ENCODE measurements at places on chromosomes 3 and 15. TPM values are rescaled to one million over a fixed set of nuclear protein-coding genes. Genes with fewer than 3 reads are reported as not detected.

GRCh38 chr15:45376300-45376928, 1.9 kb downstream of the GATM start:
- DNase-seq, result no peak

TFDP2 gene
- total RNA-seq, result 29.4 TPM

DNA sequence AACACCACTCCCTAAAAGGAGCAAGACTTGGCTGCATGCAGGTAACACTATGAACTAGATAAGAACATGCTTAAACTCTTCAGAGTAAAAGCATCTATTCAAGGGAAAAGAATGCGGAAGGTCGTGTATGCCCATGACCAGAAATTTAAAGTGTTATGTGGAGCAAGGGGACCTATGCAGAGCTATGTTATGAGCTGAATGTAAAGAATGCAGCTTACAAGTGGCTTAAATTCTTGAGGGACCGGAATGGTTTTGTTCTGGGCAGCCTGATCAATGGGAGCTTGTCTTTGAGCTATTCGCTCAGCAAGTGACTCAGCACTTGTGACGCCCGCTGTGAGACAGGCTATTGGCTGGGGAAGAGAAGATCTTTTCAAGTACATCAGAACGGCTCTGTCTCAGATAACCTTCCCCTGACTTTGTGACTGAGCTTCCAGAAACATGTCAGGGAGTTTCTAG, 367.5 kb upstream of the THBS1 start:
- peak; percentile 69 for DNase-seq

DNA sequence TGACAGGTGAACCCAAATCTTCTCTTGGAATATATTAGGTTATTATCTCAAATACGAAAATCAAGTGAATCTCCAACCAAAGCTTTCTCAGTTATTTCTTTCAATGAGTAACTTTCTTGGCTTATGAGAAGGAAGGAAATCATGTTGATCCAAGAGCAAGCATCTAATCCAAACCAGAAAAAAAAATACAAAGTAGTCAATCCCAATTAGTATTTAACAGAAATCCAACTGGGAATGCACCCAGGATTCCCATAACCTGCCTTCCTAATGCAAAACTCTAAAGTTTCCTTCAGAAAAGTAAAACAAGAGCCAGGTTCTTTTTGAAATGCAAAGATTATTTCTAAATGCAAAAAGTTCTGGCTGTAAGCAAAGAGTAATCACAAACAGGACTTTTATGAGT, 289.3 kb downstream of the SHOX2 start:
- DNase-seq, result no peak

DLL4 gene
- total RNA-seq, result 3.8 TPM

DNA sequence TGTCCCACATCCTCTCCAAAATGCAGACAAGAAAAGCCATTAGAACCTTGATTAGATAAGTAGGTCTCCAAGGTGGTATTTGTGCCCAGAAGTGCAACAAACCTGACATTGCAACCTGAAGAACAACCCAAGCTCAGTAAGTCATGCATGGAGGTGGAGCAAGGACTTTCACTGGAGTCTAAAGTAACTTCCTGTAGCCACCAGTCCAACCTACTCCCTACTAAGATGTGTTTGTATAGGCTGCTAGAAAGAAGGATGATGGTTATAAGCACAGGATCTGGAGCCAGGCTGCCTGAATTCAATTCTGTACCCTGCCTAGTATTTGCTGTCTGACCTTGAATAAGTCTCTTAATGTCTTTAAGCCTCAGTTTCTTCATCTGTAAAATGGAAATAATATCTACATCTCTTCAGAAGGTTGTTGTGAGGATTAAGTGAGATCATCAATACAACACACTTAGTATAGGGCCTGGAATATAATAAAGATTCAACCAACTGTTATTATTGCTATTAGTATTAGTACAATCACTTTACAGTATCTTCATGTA, 32.3 kb downstream of the HDC start:
- no peak for DNase-seq

DNA sequence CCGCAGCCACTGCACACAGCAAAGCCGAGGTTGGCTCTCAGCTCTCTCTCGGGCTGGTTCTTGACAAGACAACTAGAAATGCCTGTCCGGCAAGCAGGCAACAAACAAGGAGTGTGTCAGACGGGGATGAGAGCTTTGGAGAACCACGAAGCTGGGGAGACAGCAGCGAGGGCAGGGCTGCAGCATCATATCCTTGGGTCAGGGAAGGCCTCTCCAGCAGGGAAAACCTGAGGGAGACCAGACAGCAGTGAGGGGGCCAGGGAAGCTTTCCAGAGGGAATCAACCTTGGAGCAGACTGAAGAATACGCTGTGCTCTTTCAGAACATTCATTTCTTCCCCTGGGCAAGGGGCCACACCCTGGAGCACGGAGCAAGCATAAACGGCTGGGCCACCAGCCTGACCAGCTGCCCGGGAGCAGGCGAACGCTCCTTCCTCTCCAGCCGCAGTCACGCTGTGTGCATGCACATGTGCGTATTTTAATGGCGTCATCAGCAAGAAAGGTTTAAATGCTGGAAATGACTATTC, 58.7 kb downstream of the CHSY1 start:
- DNase-seq, result no peak

RTP2 gene
- not detected for total RNA-seq

DNA sequence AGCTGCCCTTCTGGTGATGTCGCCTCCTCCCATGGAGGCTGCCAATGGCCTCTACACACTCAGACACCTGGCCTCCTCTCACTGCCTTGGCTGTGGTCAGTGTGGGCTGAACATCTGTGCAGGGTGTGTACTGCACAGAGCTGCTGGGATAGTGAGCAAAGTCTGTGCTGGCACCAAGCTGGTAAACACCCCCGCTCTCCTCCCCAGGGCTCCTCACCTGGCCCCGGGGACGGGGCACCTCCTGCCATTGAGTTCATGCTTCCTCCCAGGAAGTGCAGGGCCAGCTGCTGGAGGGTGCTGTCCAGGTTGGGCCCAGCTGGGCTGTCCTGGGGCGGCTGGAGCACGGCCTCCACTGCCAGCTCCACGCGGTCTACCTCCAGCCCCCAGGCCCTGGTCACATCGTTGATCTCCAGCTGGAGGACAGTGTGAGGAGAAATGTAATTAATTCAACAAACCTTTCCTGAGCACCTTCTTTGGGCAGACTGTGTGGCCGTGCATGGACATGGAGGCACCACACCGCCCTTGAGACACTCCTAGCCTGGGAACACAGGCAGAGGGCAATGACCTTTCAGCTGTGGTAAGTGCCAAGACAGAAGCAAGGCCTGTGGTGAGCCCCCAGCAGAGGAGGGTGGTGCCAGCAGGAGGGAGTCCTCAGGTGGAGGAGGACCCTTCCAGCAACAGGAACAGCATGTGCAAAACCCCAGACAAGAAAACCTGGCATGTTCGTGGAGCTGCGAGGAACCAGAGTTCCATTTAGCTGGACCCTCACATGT, 6.8 kb downstream of the STOML1 start:
- no peak for DNase-seq

- no peak for DNase-seq
Observed at GRCh38 chr15:94761574-94761973, 530.2 kb downstream of the MCTP2 start.

GRCh38 chr15:88839146-88839545, 35.9 kb downstream of the ACAN start:
- DNase-seq, result no peak

GRCh38 chr3:195352895-195353488, 82.0 kb upstream of the XXYLT1 start:
- no peak for DNase-seq

CHMP2B gene
- 9.2 TPM for total RNA-seq

SCAPER gene
- 6.0 TPM for total RNA-seq

DNA sequence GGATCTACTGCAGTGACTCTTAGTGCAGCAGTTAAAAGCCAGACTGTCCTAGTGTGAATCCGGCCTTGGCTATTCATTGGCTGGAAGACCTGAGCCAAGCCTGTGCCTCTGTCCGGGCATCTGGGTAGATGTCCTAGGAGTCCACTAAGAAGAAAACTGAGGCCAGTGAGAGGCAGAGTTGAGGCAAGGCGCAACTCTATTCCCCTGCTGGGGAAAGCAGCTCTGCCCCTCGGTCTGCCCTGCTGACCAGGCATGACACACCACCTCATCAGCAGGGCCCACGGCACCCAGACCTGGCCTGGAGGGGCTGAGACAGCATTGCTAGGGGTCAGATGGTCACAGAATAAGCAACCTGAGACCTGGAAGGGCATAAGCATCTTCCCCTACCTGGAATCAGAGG, 46.7 kb upstream of the ABHD2 start:
- no peak for DNase-seq

- DNase-seq, result no peak
Observed at GRCh38 chr3:159951540-159951939, 37.1 kb upstream of the IL12A start.

GRCh38 chr3:126111566-126112475, 27.9 kb upstream of the SLC41A3 start:
- no peak for DNase-seq

- DNase-seq, result no peak
Observed at GRCh38 chr3:106190296-106190695, 321.5 kb upstream of the CBLB start.

DNA sequence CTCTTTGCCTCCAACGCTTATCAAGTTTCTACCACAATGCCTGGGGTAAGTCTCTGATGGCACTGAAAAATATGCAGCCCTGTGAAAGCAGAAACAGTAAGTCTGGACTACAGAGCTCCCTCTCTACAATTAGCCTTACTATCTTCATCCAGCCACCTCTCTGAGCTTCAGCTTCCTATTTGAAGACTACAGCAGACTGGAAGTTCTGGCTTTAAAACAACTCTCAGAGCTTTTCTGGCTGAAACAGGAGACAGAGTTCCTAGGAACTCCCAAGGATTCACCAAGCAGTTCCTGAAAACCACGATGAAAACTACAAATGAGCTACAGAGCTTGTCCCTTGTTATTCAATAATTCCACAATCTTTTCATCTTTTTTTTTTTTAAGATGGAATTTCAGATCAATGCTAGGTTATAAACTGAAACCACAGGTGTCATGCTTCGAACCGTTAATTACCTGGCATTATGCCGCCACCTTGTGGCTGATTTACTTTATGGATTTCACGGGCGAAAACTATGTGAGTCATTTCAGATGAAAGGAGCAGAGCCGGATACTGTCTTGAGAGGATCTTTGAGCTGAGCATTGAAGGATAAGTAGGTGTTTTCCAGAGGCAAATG, 3.9 kb downstream of the CRYGS start:
- peak; percentile 92 for DNase-seq

NBEAL2 gene
- total RNA-seq, result 168 TPM

SLC2A2 gene
- 0.03 TPM for total RNA-seq

GOLGA6L1 gene
- not detected for total RNA-seq

DNA sequence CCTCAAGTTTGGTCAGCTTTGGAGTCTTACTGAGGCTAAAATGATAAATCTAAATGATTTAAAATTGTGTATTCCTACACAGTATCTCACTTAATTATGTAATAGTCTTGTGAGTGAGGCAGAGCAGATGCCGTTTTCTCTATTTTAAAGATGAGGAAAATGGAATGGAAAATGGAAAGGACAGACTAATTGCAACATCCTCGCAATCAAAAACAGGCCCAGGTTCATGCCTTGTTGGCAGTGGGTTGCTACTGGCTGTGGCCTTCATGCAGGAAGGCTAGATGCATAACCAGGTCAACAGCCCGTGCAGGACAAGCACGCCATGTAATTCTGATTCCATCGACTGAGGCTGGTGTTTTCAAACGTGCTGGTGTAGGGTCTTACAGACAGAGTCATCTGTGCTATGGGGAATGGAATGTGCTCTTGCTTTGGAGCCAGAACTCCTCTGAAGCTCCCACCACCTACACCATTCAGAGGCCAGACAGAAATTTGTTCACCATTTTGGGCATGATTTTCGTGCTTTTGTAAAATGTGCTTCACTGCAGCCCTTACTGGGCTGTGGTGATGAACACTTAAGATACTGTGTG, 37.9 kb downstream of the MLH1 start:
- no peak for DNase-seq

SLC4A7 gene
- total RNA-seq, result 19.6 TPM

ALS2CL gene
- total RNA-seq, result 13.2 TPM

DNA sequence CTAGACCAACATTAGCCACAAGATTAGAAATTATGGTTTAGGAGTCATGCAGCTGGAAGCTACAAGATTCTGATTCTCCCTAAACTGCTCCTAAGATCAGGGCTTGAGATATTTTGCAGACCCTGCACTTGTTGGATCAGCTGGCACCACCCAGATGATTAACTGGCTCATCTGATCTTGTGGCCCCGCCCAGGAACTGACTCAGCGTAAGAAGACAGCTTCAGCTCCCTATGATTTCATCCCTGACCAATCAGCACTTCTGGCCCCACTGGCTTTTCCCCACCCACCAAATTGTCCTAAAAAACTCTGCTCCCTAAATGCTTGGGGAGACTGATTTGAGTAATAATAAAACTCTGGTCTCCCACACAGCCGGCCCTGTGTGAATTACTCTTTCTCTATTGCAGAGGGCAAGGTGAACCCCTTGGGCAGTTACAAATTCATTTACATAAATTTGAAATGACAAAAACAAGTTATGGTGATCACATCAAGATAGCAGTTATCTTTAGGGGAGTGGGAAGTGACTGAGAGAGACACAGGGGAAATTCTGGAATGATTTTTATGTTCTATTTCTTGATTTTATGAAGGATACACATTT, 76.5 kb downstream of the CD200R1L start:
- DNase-seq, result no peak

GRCh38 chr3:73236867-73237266, 175.4 kb downstream of the EBLN2 start:
- no peak for DNase-seq

- no peak for DNase-seq
Observed at GRCh38 chr15:40911141-40911540, 16.9 kb downstream of the VPS18 start.

DNA sequence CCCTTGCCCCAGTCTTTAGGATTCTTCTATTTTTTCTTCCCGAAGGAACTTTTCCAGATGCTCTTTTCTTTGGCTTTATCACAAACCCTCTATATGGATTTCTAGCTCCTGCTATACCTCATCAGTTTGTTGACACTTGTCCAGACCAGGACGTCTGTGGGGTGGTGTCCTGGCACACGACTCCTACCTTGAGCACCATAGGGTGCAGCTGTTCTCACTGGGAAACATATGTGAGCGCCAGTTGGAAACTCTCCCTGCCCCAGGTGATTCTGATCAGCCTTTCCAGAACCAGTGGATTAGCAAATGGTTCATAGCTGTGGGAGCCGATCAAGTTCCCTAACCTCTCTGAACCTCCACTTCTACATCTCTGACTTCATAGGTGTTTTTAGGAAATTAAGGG, 40.6 kb upstream of the USP3 start:
- peak; percentile 36 for DNase-seq

SKOR1 gene
- 0.18 TPM for total RNA-seq

DNA sequence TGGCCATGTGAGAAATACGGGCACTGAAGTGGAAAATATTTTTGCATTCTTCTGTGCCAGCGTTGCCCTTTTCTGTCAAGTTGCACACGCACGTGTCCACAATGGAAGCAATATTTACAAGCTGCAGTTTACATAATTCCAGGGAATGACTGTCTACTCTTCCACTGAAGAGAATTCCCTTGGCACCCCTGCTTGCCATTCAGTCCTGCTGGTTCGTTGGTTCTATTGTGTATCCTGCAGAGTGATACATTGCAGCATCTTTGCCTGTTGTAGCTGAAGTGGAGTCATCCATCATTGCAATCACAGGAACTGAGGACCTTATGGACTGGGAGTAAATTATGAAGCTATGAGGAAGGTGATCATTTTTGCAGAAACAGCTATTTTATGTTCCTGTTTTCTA, 759.4 kb downstream of the ROBO2 start:
- DNase-seq, result no peak

Data from HT-29 (cell line).